ENCODE measurements at places on chromosomes 1 and 21.

- DNase-seq, result no peak
These were observed 1.7 kb upstream of the MECR start for GRCh38 chr1:29232387-29232786.

DNA sequence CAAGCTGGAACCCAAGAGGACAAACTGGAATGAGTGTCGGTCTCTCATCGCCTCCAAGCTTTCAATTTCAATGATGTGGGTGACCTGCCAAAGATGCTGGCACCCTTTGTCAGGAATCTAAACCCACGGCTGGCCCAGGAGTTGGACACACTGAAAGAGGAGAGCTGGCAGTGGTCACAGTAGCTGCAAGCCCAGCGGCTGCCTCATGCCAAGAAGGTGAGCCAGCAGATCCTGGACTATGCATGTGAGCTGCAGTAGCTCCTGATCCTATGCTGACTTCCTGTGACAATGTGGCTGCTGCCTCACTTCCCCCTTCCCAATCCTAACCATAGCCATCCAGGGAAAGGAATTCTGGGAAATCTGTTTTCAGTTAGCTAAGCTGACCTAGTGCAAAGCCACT is 117.0 kb upstream of the VAV3 start:
- no peak for DNase-seq

DNA sequence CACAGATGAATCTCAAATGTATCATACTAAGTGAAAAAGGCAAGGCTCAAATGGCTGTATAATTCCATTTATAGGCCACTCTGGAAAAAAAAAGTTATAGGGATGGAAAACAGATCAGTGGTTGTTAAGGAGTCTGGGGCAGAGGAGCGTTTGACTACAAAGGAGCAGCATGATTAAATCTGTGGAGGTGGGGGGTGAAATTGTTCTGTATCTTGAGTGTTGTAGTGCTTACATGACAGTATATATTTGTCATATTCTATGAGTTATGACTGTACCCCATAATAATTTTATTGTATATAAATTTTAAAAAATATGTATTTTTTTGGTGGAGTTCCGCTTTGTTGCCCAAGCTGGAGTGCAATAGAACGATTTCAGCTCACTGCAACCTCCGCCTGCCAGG is 10.3 kb downstream of the TAF12 start:
- no peak for DNase-seq

- no peak for DNase-seq
These were observed 1.1 kb downstream of the KCNH1 start for GRCh38 chr1:211132721-211133392.

- DNase-seq, result no peak
These were observed 31.0 kb downstream of the TNNT2 start for GRCh38 chr1:201346337-201346939.

- no peak for DNase-seq
These were observed 35.4 kb downstream of the MIA3 start for GRCh38 chr1:222653178-222653827.

GRCh38 chr1:90291431-90292216 is 296.7 kb downstream of the ZNF326 start:
- DNase-seq, result no peak

- DNase-seq, result no peak
These were observed 154.8 kb downstream of the SLC45A1 start for GRCh38 chr1:8472668-8473067.

DNA sequence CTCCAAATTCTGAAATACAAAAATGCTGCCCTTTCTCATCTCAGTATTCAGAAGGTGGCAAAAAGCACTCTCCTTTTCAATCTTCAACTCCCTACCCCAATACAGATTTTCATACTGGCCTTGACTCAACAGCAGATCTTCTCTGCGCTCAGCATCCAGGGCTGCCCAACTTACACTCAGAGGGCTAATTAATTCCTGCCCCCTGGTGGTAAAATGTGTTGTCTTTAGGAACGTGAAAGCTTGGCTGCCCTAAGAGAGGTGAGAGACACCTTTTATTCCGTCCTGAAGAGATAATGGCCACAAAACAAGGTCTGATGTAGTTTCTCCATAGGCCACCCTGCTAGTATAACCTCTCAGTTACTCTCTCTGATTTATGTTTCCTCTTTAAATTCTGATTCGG is 25.0 kb downstream of the KRTAP24-1 start:
- DNase-seq, result no peak

- DNase-seq, result no peak
These were observed 21.3 kb downstream of the GPSM2 start for GRCh38 chr1:108897865-108898720.

GRCh38 chr1:95048317-95048716 is 24.4 kb downstream of the ALG14 start:
- no peak for DNase-seq

DNA sequence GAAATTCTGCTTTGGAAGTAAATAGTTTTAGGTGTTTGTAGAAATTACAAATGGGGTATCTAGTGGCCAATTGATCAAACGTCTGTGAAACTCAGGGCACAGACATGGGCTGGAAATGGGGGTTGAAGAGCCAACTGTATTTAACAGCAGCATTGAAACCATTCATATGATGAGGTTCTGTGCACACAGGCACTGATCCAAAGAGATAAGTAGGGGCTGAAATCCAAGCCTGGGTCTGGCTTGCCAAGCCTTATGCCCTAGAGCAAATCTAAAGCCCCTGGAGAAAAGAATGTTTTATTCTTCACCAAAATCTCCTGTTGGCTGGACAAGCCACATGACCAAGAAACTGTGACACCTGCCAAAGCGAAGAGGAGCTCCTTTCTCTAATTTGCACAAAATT is 67.6 kb upstream of the ST6GALNAC5 start:
- no peak for DNase-seq

- no peak for DNase-seq
These were observed 27.1 kb upstream of the ZNF669 start for GRCh38 chr1:247131236-247131635.

DNA sequence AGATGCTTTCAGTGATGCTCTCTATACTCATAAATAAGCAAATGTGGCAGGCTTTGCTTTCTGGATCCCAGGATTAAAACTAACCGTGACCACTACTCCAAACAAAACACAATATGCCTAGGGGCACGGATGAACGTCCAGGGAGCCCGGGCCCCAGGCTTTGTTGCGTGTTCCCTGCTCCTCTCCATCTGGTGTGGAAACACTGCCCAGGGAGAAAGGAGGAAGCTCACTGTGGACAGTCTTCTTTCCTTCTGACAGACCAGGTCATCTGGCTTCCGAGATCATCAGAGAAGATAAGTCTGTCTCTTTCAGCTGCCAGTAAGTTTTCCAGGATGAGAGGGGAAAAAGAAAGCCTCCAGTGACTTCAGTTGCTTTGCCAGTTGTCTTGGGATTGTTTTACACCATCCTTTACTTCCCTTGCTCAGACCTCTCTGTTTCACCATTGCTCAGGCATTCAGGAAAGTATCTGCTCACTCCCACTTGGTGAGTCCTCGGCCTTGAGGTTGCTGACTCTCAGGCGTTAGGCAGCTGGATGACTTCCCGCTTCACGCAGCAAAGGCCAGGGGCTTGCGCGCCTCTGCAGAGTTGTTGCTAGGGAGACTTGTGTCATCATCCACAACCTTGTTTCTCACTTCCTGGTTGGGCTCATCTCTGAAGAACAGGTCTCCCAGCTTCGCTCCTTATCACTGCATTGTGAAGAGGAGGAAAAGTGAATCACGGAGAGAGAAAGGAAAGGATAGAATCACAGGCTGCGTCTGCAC is 20.6 kb upstream of the PGD start:
- no peak for DNase-seq

GRCh38 chr1:159923203-159924024 is 1.9 kb downstream of the TAGLN2 start:
- peak; percentile 68 for DNase-seq
